HAP-1 (cell line): ENCODE measurements at places on chromosomes 2 and 18.

DNA sequence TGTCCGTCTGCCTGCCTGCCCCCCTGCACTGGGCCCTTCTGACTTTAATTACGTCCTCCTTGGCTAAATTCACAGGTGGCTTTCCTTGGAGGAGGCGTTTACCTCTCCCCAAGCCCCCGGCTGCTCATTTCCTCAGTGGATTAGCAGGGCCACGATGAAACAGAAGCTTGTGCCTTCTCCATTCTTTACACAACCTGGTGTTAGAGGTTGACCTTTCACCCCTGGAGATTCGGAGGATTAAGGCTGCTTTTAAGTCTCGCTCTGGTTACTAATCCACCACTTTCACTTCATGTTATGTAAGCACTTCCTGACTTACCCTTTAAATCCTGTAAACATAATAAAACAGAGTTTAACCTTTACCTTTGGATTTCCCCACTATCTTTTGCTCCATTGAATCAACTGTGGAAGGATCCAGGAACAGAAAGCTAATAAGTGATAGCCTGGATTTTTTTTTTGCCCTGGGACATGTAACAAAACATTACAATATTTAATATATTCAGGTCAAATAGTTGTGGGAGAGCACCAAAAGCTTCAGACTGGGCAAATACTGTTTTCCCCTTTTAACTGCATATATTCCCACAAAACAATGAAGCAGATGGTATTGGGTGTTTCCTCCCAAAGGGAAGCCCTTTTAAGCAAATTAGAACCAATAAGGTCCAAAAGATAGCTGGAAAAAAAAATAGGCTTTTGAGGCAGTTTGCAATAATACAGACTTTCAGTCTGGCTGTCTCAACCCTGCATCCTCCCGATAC lies 370.2 kb downstream of the EN1 start:
- peak; percentile 9 for DNase-seq

GRCh38 chr18:76547296-76547695 lies 52.3 kb upstream of the ZNF516 start:
- DNase-seq, result no peak

DNA sequence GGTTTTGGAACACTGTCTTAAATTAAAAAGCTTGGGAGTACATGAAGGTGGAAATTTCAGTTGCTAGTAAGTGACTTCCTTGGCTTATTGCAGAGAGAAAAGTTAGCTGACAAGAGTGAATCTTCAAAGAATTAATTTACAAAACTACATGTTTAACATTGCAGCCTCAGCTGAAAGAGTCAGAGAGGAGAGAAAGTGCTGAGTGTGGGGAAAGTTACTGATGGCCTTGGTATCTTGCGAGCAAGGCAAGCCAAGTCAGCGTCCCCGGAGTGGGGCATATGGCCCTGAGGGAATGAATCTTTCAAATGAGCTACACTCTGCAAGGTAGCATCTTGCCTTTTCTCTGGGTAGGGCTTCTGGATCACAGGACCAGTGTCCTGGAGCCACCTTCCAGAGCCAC lies 131.3 kb downstream of the LPIN1 start:
- no peak for DNase-seq

- no peak for DNase-seq
These were observed 27.3 kb upstream of the TACR1 start for GRCh38 chr2:75226617-75227016.

DNA sequence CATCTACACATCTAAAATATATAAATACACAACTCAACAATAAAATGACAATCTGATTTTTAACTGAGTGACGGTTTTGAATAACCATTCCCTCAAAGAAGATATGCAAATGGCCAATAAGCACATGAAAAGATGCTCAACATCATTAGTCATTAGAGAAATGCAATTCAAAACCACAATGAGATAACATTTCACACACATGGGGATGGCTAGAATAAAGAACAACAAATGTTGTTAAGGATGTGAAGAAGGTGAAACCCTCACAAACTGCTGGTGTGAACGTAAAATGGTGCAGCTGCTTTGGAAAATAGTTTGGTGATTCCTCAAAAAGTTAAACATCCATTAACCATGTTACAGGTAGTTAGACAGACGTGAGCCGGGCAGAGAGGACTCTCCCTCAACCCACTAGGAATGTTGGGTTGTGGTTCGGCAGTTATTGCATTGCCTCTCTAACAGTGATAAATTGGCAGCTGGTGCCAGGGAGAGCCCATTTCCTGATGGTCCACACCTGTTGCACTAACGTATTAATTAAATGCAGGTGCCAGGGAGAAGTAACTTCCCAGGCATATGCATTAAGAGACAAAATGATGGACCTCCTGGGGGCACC lies 22.3 kb upstream of the DUSP2 start:
- no peak for DNase-seq

GRCh38 chr2:74747411-74748080 lies 86.4 kb upstream of the HK2 start:
- DNase-seq, result no peak
